AG04449 (cell line): ENCODE measurements at places on chromosomes 5 and 9.
A peak's percentile ranks its signal among the peaks of the same experiment; 100 is the strongest.

- no peak for DNase-seq
Observed at GRCh38 chr5:171445644-171446516, 26.4 kb downstream of the FGF18 start.

DNA sequence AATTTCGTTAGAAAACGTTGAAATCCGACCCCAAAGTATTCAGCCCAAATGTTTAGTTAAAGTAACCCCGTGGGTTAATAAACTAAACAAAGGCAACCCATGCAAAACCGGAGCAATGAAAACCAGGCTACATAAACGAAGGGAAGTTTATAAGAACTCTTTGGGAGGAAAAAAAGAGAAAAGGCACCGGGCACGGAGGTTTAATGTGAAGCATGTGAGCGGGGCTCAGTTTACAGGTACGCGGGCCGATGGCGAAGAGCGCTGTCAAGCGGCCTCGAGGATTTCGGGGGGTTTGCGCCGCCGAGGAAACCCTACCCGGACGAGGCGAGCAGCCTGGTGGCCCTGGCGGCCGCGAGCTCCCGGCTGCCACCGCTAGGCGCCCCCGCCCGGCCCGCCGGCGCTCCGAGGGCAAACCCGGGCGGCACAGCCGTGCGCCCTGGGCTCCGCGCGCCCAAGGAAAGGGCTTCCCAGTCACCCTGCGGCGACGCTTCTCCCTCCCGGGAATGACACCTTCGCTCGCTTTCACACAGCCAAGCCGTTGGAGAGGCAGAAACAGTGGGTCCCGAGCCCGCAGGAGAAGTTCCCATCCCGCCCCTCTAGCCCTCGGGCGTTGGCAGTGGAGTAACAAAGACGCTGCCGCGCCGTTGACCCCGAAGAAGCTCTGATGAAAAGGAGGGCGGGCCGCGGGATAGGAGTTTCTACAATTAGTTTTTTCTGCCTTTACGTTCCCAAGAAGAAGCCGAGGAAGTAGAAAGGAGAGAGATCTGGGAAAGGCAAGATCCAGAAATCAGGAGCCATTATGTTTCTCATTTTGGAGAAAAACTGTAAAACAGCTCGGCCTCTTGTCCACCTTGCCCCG, 126.0 kb downstream of the TMEM174 start:
- DNase-seq: no peak

DNA sequence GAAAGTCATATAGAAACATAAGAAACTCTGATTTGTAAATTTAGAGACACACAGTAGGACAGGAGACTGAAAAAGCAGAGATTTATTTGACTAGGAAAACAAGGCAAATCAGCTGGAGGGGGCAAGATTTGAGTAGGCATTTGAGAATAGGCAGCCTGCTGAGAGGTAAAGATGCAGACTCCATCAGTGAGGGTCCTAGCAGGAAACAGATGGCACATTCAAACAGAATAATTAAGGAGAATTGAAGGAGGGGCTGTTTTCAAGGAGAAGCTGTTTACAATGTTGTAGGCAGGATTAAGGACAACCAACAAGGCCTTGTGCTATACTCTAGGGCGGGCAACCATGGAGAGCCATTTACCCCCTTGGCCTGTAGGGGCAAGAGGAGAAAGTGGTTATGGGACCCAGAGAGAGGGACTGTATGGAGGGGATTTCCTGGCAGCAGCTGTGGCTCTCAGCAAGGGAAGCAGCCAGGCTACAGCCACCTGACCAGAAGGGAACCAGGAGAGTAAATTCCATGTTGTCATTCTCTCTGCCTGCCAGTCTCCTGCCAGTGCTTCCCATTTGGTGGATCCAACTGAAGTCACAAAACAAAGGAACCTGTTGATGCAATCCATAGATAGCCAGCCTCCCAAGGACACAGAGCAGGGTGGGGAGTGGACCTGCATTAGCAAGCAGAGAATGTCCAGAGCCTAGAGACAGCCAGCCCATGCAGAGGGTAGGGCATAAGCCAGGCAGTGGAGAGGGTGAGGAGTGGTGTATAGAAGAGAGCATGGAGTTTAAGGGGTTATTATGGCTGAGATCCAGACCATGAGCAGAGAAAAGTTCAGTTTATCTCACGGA, 38.2 kb downstream of the PAPPA start:
- DNase-seq: no peak

GRCh38 chr5:79738349-79738748, 48.7 kb downstream of the CMYA5 start:
- no peak for DNase-seq

GRCh38 chr9:13035822-13036221, 243.7 kb downstream of the MPDZ start:
- no peak for DNase-seq

- DNase-seq: no peak
Observed at GRCh38 chr9:116656501-116656971, 30.6 kb upstream of the TRIM32 start.

DNA sequence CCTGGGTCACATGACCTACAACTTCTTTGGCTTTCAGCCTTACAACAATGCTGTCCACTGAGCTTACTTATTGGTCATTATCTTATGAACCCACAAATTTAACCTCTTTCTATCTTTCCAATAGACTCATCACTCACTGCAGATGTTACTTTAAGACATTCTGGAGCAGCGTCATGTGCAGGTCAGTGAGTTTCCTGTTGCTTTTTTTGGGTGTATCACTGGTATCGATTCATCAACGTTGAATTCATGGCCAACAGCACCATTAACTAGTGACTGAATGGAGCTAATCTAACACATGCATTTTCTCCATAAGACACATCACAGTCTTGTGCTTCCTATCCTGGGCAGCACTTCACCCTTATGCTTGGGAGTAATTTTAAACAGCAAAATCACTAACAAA, 672.6 kb upstream of the CDH18 start:
- no peak for DNase-seq

- DNase-seq: no peak
Observed at GRCh38 chr9:68493958-68494577, 46.6 kb downstream of the TMEM252 start.

DNA sequence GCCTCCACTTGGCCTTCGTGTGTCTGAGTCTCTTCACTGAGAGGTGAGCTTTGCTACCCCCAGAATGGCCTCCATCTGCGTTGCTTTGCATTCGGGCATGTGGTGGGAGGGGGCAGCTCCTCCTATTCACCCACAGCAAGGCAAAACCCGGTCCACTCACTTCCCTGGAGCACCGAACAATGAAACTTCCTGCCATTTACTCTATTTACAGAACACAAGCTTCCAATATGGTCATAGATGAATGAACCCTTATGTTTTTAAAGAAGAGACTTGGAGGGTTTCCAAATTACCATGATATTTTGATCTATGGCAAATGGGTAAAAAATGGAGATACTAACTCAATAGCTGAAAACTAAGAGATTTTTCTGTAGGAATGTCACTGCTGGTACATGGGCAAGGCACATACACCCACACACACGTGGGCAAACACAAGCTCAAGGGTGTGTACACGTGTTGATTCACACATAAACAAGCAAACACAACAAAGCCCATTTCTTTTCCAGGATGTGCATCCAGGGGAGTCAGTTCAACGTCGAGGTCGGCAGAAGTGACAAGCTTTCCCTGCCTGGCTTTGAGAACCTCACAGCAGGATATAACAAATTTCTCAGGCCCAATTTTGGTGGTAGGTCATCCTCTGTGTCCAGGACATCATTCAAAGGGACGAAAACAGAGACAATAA, 5.2 kb downstream of the GABRP start:
- DNase-seq: no peak

- DNase-seq: no peak
Observed at GRCh38 chr5:87392170-87392569, 20.6 kb downstream of the CCNH start.

- no peak for DNase-seq
Observed at GRCh38 chr5:40376566-40376965, 303.1 kb upstream of the PTGER4 start.

DNA sequence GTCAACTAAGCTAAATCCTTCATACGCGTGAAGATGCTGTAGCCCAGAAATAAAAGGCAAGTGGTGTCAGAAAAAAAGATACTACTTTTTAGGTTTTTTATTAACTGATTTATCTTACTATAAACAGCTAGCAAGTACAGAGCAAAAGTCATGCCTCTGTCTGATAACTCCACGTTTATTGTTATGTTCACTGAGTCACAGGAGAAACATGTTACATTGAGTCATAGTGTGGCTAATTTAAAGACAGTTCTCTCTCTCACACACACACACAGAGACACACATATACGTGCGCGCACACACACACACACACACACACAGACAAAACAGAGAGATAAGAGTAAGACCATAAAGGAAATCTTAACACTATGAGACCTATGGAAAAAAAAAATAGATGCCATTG, 770.0 kb upstream of the CDH10 start:
- no peak for DNase-seq

DNA sequence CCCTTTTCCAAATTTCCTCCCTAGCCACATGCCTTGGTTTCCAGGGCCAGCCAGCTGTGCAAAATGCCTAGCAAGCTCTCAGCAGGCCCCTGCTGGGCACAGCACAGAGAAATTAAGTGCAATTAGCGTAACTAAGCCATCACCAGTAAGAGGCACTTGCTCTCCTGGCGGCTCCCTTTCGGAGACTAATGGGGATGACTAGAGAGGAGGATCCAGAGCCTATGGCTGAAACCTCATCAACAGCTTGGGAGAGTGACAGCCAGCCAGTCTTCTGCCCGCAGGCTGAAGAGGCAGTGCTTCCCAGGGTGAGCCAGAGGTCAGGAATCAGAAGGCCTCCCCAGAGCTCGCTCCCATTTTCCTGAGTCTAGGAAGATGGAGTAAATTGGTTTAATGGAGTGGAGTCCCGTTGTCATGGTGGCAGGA, 108.4 kb downstream of the KCNIP1 start:
- no peak for DNase-seq

DNA sequence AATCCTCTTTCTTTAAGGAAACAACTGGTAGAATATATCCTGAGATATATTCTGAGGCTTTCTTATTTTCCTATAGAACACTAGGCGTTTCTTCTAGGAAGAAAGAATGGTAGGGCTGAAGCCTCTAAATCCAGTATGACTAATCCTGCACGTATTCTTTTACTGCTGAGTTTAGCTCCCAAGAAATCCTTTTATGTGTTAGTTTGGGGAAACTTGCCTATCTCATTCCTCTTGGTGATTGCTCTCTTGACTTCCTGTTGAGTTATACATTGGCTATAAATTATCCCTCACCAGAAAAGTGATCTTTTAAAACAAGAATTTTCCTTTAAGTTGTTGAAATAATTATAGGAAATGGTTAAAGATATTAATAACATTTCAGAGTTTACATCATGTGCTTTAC, 422.9 kb downstream of the TMEM161B start:
- no peak for DNase-seq

DNA sequence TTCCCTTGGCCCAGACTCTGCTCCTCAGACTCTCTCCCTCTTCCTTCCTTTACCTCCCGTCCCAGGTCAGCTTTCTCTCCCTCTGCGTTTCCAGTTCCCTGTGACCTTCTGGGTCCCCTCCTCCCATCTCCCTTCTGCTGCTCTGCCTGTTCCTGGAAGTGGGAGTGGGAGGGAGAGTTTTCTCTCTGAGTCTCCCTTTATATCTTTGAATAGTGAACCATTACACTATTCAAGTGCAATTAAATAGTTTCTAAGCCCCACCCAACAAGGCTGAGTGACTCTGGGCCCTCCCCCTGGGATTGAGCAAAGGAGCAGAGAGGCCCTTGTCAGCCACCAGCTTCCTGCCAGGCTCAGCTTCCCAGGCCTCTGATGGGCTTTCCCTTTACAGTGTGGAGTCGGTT, 34.8 kb downstream of the THBS4 start:
- DNase-seq: no peak

GRCh38 chr9:124698265-124698664, 72.8 kb downstream of the NR6A1 start:
- no peak for DNase-seq

DNA sequence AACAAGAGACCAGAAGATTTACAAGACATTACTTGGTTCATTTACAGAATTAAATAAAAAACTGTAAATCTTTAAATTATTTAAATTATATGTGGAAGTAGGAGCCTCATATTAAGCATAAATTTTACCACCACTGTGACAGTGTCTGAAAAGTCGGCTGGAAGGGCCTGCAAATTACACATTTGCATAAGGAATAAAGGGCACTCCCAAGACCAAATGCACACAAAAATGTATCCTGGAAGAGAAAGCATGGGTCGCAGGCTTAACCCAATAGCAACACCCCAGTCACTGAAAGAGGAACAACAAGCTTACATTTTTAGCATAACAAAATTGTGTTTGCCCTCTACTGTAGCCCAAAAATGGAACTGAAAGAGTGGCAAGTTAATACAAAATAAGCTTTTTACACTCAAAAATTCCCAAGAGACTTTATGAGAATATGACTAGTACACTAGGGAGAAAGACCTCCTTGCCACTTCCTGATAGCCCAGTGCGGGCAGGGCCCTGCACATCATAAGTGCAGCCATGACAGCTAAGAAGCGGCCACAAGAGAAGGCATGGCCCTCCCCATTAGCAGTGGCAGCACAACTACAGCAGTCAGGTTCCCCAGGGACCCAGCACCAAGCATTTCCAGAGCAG, 482.0 kb downstream of the DTWD2 start:
- DNase-seq: no peak

- no peak for DNase-seq
Observed at GRCh38 chr5:112979723-112980122, 3.1 kb downstream of the DCP2 start.

- DNase-seq: no peak
Observed at GRCh38 chr5:134784241-134784920, 25.8 kb downstream of the DDX46 start.

DNA sequence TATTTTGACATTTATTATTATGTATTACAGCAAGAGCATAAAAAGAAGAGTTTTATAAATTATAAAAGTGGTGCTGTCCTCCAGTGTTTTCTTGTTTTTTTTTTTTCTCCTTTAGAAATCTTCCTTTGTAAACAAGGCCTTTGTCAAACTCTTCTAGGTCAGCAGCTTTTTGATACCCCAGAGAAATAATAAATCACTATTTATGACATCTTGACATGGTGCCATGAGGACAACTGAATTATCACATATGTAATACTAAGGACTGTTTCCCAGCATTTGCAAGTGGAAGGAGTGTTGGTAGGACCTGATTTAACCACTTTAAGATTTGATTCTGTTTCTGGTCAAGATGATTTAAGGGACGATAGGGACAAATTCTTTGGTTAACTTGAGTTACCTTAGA, 4.6 kb downstream of the SMARCA2 start:
- DNase-seq: no peak

- peak; percentile 65 for DNase-seq
Observed at GRCh38 chr5:116492016-116492623, 82.5 kb downstream of the SEMA6A start.

DNA sequence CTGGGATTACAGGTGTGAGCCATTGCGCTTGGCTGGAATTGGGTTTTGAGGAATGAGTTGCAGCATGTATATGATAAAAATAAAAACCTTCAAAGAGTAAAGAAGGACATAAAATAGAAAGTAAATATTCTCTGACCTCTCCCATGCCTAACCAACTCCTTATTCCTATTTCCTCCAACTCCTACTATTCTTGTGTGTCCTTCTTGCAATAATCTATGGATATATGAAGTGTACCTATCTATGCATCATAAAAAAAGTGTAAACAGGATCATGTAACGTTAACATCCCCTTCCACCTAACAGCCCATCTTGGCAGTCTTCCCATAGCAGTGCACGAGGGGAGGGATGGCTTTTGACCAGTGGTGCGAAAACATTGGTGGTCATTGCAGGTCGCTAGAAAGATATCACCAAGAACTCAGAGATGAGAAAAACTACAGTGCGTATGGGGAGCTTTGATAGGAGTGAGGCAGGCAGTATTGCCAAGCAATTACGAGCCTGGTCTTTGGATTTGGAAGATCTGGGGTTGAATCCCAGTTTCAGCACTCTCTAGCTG, 69.9 kb downstream of the PPARGC1B start:
- DNase-seq: no peak

- DNase-seq: no peak
Observed at GRCh38 chr9:89528540-89528939, 30.6 kb upstream of the SEMA4D start.

GRCh38 chr5:62199792-62200716, 106.0 kb upstream of the KIF2A start:
- no peak for DNase-seq
